ENCODE measurements at places on chromosomes 16 and 17.

DNA sequence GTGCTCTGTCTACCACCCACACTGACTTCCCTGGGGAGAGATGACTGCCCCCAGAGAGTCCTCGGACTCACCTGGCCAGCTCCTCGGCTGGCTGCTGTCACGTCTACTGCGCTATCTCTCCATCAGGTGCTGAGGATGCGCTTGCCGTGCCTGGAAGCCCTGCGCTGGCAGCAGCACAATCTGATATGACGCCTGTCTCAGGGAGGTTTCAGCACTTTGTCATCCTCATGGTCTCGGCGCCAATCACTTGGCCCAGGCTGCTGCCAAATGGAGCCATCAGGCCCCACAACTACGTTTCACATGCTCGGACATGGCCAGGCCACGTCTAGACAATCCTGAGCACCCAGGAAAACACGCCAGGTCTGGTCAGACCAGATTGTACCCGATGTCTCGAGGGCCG lies 46.7 kb downstream of the FOXL1 start:
- DNase-seq: no peak

- DNase-seq: no peak
These were observed 1.1 kb downstream of the KANSL1 start for GRCh38 chr17:46192189-46192438.

GRCh38 chr17:40093580-40094201 lies 6.7 kb downstream of the NR1D1 start:
- no peak for DNase-seq

DNA sequence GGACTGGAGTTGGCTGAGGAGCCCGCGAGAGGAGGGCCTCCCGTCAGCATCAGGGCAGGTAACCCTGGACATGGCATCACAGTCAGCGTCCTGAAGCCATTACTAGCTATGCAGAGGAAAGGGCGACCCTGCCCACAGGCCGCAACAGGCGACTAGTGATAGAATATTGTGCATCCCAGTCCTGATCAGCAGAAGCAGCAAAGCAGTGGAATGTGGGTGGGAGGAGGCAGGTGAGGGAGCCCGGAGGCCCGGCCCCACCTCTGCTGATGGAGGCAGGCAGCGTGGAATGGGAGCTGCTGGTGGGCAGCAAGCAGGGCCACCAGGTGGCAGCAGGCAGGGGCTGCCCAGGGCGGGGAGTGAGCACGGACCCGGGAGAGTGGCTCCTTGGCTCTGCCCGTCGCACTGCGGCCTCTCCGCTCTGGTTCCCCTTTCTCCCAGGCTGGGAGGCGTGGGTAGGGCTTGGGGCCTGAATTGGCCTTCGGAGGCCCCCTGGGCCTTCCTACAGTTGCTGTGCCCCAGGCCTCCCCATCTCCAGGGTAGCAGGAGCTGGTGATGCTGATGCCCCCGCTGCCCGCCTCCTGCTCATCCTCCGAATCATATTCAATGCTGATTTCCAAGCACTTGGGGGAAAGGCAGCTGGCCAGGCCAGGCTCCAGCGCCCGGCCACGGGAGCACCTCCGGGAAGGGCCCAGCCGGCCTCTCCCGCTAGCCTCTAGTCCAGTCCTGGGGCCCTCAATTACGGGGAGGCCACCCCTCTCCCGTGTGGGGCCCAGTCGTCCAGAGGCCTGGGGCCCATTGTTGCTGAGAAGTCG lies 20.2 kb downstream of the TSPOAP1 start:
- no peak for DNase-seq
